ENCODE measurements at places on chromosomes 16 and 17.

DNA sequence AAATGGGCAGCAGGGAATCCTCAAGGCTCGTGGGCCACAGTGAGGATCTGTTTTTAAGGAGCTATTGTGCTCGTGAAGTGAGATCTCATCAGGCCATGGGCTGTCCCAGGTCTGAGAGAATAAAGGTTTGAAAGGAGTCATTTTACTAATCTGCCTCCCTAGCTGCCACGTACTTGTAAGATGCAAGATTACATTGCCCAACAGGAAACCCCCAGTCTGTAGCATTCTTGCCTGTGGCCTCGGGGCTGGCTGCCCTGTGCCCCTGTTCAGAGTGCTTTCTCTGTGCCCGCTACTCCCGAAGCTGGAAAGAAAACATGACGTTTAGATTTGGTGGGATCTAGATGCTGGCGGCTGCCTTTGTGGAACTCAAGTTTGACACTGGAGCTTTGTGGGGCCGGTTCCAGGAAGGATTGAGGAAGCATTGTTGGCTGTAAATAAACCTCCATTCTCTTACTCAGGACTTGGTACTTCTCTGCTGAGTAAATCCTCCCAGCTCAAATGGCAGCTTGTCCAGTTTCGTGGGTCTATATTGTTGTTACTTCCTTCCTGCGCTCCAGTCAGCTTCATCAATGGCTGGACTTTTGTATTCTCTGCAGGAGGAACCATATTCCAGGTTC lies 21.2 kb downstream of the SAP30BP start:
- DNase-seq: peak; percentile 91

DNA sequence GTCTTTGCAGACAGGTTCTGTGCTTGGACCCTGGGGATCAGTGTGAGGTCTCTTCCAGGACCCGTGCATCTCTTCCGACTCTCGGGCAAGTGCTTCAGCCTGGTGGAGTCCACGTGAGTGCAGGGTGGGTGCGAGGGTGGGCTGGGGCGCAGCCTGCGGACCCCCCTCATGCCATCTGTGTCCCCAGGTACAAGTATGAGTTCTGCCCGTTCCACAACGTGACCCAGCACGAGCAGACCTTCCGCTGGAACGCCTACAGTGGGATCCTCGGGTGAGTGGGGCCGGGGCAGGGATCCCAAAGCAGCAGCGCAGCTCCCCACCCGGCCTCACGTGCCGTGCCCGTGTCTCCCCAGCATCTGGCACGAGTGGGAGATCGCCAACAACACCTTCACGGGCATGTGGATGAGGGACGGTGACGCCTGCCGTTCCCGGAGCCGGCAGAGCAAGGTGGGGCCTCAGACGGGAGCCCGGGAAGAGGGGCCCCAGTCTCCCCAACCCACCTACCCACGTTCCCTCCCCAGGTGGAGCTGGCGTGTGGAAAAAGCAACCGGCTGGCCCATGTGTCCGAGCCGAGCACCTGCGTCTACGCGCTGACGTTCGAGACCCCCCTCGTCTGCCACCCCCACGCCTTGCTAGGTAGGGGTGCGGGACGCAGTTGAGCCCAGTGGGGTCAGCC lies 10.1 kb downstream of the GNPTG start:
- no peak for DNase-seq

GRCh38 chr17:75854101-75854748 lies 910 bp downstream of the WBP2 start:
- peak; percentile 77 for DNase-seq

GRCh38 chr17:76088041-76088867 lies 9.3 kb downstream of the ZACN start:
- DNase-seq: no peak

DNA sequence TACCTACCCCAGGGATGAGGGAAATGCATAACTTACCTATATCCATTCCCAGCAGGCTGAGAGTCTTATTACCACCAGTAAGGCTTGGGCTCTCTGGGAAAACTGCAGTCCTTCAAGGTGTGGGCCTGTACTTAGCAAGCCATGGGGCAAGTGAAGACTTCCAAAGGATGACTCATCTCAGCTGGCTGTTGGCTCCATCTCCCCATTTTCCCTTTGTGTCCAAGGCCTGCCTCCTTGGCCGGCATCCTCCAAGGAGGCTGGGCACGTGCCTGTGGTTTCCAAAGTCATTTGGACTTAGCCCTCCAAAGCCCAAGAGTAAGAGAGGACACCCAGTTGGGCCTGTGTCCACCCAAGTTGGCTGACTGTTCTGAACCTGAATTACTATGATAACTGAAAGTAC lies 89.8 kb downstream of the TMEM100 start:
- no peak for DNase-seq

GRCh38 chr16:80896776-80897175 lies 92.4 kb upstream of the CDYL2 start:
- DNase-seq: no peak

DNA sequence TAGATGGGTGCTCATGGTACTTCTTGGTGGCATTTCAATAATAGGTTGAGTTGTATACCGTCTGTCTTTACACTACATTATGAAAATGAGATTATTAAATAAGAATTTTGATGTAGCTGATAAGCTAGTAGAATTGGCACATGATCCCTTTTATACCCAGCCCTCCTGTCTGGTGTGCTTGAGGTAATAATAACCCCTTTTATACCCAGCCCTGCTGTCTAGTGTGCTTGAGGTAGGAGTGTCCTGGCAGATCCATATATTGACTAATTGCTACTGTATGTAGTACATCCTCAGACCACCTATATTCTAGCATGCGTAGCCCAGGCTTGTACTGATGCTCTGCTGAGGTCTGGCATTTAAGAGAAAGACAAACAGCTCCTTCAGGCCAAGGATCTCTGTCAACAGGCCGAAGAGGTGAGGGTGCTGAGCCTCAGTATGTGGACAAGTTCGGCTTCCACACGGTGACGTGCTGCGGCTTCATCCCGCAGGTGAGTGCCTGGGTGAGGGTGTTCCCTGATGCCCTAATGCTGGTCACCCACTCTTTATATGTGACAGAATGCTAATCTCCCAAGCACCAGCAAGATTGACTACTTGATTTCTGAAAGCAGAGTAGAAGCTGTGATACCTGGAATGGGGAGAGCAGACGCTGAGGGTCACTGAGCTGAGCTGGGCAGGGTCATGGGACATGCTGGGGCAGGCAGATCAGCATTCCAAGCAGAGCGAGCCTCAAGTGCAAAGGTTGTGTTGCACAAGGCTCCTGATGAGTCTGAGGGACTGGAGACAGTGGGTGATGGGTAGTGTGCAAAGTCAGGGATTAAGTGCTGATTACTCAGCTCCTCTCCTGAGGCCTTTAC lies 5.7 kb downstream of the FN3K start:
- DNase-seq: peak; percentile 54

GRCh38 chr17:10518271-10519037 lies at the start of gene MYH1:
Gene MYH1 (minus strand): TSS chr17:10518542. CDS start chr17:10516642, 1,900 bp downstream.
- DNase-seq: no peak

DNA sequence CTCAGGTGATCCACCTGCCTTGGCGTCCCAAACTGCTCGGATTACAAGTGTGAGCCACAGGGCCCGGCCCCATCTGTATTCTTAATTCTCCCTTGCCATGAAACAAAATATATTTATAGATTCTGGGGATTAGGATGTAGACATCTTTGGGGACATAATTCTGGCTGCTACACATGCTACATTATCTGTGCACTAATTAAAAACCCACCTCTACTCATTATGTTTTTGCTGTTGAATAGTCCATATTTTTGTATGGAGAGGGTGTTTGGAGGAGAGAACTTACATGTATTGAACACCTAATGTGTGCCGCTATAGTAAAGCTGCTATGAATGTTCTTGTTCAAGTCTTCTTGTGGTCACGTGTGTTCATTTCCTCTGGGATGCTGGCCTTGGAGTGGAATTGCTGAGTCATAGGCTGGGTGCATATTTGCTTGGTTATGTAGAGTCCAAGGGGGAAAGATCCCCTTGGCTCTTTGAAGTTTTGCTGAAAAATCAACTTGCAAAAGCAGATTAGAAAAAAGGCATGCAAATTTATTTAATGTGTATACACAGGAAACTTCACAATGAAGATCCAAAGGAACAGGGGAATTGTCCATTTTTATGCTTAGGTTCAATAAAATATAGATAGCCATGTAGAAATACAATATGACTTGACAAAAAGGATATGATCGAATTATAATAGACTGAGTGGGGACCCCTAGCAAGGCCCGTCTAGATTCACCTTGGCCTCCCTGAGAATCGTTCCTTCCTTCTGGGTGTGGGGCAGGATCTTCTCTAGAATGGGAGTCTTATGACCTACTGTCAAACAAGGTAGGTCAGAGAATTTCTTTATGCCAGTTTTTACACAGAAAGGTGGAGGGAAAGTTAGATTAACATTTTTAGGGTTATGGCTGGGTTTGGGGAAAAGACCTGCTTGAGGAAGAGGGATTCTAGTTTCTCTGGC lies 42.1 kb upstream of the GPRC5B start:
- peak; percentile 72 for DNase-seq

DNA sequence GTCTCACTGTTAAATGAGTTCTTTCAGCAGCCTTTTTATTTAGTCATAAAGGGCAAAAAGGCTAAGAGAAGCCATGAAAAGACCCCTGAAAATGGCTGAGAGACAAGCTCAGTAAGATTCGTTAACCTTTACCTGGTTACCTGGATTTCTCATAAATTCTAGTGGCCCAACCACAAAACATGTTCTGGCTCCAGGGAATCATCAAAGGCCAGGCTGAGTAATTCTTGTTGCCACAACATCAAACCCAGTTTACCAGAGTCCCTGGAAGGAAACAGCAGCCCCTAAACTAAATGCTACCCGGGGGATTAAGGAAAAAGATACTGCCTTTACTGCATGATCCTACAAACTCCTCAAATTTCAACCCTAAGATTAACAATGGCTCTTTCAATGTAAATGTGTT lies 15.8 kb downstream of the CYTH1 start:
- DNase-seq: no peak

DNA sequence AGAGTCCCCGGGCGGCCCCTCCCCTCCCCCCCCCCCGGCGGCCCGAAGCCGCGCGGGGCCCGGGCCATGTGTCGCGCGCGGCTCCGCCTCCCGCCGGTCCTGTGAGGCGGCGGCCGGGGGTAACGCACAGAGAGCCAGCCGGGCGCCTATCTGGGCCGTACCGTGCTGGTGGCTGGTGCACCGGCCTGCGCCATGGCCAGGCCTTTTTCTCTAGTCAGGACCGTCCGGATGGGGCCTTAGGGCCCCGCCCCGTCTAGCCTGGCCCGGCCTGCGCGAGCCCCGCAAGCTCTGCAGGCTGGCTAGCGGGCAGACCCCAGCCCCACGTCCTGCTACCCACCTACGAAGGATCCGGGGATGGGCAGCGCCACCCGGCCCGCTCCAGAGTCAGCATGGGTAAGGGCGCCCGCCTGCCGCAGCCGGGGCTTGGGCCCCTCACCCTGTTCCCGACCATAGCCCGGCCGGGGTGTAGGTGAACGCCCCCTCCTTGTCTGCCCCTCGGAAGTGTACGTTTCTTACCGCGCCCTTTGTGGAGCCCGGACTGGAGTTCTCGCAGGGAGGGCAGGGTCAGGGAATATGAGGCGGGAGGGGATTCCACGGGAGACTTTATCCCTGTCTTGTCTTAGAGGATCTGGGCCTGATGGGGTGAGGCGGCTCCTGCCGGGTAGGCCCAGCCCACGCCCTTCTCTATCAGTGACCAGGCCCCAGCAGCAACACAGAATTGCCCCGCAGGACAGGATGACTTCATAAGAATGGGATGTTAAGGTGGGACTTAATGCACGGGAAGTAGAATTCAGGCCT lies at the start of gene CENPT:
CENPT (minus strand) TSS at position 630 of the 798 bp plus-strand sequence. CDS start 13,834 bp downstream, outside the sequence.
- DNase-seq: peak; percentile 72

All from amniotic epithelial cell (primary cell).